CD4-positive, alpha-beta T cell treated with Interleukin-17A for 1 hour (primary cell): ENCODE measurements at places on chromosomes 2 and 18.

DNA sequence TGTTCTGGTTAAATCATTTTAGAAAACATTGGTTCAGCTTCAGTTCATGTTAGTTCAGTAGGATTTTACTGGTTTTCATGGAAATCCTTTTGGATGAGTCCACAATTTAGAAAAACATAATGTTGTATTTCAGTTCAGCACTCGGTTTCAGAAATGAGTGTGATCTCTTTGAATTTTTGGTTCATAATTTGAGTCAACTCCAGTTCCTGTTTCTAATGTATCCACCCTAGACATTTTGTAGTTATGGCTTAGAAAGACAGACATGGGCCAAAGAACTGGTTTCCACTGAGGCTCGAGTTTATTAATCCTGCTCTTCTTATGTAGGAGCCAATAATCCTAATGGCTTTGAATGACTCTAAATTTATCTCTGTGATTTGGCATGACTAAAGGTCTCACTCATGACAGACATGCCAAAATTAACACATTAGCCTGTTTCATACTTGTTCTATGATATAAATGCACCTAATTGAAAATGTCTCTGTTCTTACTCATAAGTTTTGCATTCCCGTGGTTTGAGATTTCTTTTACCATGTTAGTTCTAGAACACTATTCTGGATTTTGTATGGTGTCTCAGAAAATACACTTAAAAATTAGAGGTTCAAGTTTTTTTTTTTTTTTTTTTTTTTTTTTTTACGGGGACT, 82.3 kb upstream of the SPRED2 start:
- DNase-seq, result no peak

- DNase-seq, result no peak
These were observed 24.7 kb downstream of the ODC1 start for GRCh38 chr2:10423400-10423774.

- no peak for DNase-seq
These were observed 75.7 kb downstream of the LTBP1 start for GRCh38 chr2:33022395-33022985.

- DNase-seq, result no peak
These were observed 183.0 kb downstream of the TCF4 start for GRCh38 chr18:55404832-55405465.

DNA sequence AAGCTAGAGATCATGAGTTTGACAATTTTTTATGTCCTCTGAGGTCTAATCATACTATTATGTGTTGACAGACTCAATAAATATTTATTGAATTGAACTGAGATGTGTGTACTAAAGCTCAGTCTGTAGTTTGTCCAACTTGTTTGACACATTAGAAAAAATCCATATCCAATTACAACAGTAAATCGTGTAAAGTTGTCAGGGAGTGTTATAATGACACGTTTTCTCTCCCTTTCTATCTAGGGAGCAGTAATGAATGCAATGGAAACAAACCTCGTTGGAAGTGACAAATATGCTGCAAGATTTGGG, 28.4 kb downstream of the ITGA4 start:
- no peak for DNase-seq

- DNase-seq, result no peak
These were observed 6.1 kb downstream of the NCAPH start for GRCh38 chr2:96341641-96342040.

- no peak for DNase-seq
These were observed 340.2 kb upstream of the HNRNPA3 start for GRCh38 chr2:176872406-176872805.

DNA sequence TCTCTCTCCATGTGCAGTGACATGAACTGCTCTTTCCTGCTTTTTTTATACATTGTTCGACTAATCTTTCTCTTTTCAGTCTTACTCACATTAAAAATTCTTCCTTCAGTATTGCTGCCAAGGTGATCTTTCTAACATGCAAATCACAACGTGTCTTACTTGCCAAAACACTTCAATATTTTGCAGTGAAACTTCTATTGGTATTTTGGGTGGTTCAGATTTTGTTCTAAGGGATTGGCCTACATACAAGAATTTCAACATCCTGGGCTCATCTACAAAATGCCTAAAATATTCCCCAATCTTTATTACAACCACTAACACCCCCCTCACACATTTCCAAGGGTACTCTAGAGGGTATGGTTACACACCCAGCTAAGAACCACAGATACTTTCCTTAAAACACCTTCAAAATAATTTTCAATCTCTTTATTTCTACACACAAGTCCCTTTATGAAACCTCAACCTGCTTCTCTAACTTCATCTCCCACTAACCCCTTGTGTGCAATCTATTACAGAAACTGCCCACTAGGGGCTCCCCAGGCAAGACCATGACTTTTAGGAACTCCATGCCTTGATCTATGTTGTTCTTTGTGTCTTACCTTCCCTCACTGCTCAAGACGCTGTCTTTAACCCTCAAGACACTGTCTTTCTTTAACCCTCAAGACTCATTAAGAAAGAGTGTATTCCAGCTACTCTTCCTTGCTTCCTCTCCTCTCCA, 50.9 kb downstream of the COL3A1 start:
- no peak for DNase-seq

DNA sequence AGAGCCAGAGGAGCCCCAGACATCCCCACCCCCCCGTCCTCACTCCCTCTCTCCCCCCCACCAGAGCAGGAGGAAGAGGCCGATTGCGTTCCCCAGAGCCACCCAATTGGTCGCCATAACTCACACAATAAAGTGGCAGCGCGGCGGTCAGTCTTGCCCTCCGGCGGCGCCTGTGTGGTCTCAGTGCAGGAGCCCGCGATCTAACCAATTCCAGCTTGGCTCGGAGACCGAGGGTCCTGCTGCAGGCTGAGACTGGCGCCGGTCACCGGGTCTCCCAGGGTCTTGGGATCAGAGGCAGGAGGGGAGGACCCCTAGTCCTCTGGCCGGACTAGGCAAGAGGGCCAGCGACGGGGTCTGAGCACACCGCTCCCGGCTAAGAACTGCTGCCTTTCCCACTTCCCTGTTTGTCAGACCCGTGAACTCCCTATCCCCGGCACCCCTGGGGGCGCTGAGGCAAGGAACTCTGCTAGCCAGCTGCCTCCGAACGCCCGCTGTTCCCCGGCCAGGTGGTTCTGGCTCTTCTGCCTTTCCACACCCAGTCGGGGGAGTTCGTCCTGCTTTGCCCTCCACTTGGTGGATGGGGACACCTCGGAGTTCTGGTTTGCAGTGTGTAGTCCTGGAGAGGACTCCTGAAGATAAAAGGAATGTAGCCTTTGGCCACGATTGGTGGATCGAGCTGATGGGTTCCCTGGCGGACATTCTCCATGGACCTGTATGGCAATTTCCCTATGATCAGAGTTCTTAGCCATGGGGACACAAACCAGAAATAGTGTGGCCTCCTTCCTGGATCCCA, 1.0 kb upstream of the HOXD12 start:
- no peak for DNase-seq
